HEK293T (cell line): ENCODE measurements at places on chromosomes 16 and 17.

GRCh38 chr17:77679589-77679988, 278.9 kb upstream of the TNRC6C start:
- DNase-seq: no peak

DNA sequence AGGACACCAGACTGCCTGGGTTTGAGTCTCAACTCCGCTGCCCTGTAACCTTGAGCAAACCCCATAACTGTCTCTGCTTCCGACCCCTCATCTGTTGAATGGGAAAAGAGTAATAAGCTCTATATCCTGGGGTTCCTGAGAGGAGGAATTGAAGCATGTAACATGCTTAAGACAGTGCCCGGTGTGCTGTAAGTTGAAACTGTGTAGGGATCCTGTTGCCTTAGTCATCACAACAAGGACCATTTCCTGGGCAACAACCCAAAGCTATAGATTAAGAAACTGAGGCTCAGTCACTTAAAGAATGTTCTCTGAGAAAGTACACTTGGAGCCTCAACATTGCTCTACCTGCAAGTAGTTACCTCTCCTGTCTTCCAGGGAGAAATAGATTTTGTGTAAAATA, 23.0 kb downstream of the CDH13 start:
- no peak for DNase-seq

- DNase-seq: no peak
Measured at GRCh38 chr17:20046629-20047028, 37.5 kb downstream of the SPECC1 start.

- DNase-seq: no peak
Measured at GRCh38 chr17:35750526-35751395, 2.3 kb downstream of the GAS2L2 start.

GRCh38 chr16:85978291-85978775, 79.4 kb downstream of the IRF8 start:
- no peak for DNase-seq

DNA sequence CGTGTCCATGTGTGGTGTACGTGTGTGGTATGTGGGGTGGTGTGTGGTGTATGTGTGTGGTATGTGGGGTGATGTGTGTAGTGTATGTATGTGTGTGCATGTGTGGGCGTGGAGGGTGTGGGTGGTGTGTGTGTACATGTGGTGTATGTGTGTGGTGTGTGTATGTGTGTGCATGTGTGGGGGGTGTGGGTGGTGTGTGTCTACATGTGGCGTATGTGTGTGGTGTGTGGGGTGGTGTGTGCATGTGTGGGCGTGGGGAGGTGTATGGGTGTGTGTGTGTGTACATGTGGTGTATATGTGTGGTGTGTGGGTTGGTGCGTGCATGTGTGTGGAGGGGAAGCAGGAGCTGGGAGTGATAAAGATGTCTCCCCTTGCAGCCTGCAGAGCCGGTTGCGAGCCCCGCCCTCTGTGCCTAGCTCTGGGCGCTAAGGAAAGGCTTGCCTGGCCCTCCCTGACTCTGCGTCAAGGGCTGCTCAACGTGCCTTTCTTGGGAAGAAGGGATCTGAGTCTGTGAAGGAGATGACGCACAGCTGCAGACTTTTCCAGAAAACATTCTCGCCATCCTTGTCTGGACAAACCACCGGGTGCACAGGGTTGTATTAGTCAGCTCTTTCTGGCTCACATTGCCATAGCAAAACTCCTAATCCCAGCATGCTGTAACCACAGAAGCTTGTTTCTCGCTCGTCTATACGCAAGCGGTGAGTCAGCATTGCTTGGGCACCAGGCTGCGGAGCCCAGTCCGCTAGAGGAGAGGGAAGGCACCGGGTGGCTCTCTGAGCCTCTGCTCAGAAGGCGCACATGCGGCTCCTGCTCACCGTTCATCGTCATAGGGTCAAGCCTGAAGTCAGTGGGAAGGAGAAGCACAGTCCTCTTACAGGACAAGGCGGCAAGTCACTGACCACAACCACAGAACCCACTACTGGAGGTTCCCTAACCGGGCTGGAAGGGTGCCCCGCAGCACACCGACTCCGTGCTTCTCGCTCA, 2.0 kb upstream of the CD300H start:
- no peak for DNase-seq

DNA sequence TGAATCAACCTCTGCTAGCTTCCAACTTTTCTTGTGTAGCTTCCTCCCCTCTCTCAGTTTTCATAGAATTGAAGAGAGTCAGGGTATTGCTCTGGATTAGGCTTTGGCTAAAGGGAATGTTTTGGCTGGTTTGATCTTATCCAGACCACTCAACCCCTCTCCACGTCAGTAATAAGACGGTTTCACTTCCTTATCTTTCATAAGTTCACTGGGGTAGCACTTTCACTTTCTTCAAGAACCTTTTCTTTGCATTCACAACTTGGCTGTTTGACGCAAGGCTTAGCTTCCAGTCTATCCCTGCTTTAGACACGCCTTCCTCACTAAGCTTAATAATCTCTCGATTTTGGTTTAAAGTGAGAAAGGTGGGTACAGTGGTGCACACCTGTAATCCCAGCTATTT, 29.7 kb upstream of the OR1A2 start:
- no peak for DNase-seq

DNA sequence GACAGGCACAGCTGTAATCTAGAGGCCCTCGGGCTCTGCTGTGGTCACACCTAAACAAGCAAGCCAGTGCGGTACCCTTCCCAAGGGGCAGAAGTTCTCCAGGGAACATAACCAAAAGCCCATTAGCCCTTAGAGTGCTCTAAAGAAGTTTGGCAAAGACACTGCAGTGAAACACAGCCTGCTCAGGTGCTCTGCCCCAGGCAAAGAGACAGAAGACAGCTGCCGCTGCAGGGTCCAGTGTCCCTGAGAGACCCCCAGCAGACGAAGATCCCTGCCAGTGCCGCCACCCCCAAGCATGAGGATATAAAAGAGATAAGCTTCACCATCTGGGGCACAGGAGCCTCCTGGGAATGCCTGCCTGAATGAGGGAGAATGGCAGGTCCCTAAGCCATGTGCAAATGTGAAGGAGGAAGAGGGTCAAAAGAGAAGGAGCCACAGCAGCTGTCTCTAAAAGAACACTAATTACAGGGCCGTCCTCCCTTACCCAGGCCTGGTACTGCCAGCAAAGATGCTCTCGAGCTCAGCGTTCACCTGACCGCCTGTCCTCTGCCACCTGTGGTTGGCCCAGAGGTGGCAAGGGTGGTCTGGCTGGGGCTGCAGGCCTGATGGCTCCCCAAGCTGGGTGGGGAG, 29.7 kb downstream of the CUEDC1 start:
- DNase-seq: no peak

DNA sequence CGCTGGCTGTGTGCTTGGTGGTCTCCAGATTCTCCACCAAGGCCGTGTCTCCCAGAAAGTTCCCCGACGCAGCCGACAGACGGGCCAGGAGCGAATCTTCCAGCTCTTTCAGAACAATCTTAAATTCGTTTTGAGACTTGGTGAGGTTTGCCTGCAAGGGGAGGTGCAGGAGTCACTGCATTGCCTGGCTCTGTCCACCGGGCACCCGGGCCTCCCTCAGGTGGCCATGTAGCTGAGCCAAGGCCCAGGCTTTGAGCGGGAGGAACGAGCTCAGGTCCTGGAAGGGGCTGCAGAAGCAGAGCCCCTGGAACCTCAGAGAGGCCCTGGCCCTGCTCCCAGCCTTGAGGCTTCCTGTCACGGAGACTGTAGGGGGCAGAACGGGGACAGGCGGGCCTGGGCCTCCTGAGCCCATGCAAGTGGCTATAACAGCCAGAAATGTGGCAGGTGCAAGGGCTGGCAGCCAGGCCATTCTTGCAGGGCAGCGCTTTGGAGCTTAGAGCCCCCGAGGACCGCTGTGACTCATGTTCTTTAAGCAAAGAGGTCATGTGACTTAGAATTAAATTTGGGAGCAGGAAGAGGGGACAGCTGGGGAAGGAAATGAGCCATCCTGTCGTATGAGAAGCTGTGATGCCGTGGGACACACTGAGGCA, 72.4 kb downstream of the PGS1 start:
- DNase-seq: no peak

DNA sequence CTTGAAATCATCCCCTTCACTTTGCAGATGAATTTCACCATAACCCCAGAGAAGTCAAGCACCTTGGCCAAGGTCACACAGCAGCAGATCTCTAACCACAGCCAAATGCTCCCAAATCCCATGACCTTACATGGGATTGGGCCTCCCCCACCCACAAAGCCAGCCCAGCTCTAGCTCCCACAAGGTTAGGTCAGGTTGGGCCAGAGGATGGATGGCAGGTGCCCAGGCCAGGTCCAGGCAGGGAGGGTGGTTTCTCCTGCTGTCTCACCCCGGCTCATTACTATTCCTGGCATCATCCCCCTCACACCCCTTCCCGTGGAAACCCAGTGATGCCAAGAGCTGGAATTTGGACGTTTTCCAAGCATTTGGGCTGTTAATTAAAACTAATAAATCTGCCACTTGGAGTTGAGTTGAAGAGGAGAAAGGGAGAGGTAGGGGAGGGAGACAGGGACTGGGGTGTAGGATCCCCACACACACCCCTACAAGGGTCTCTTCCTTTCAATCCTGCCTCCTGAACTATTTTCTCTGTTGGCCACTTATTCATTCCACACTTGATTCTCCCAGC, 181.6 kb downstream of the TMEM132E start:
- no peak for DNase-seq

- DNase-seq: no peak
Measured at GRCh38 chr17:34485999-34486398, 93.4 kb upstream of the TMEM132E start.

- DNase-seq: peak; percentile 7
Measured at GRCh38 chr17:75774991-75775668, 9.5 kb upstream of the UNK start.

DNA sequence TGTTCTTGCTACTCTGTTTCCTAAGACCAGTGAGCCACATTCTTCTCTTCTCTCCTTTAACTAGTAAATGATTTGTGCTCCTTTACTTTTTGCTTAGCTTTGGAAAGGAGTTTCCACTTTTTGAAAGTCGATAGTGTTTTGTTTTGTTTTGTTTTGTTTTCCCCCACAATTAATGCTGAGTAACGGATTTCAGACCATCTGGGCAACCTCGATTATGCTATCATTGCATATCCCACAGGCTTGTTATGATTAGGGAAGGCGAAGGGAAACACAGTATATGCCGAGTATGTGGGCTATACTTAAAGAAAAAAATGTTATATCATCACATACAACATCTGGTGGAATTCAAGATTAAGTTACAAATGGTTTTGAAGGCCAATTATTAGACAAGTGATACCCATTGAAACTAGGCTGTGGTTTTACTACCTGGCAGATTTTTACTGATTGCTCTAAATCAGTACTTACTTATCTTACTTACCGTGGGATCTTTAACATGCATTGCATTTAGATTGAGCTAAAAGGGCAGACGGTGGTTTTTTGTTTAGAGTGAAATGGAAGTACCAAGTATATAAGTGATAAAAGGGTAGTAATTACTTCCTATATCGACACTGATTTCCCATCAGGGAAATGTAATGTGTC, 361.3 kb upstream of the SOX9 start:
- DNase-seq: no peak

DNA sequence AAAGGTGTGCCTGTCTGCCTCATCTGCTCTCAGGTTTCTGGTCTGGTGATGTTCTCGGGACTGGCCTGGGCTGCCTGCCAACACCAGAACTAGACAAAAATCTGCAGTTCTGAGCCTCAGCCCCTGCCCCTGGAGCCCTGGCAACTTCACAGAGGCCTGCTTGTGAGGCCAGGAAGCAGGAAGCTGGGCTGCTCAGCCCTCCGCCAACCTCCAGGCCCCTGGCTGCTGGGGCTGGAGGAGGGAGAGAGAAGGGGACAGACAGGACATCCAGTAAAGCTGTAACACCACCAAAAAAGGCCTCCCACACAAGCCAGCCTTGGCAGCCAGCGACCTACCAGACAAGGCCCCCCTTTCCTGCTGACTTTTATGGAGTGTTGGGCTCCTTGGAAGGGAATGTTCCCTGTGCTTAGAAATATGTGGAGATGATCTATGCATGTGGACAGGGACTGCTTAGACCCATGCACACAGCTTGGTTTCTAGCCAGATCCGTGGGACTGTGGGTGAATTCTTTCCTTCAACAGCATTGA, 157.6 kb downstream of the XYLT1 start:
- no peak for DNase-seq

- no peak for DNase-seq
Measured at GRCh38 chr17:58538811-58539409, 24.5 kb upstream of the MTMR4 start.

- no peak for DNase-seq
Measured at GRCh38 chr16:58508671-58509251, 6.6 kb upstream of the SETD6 start.

DNA sequence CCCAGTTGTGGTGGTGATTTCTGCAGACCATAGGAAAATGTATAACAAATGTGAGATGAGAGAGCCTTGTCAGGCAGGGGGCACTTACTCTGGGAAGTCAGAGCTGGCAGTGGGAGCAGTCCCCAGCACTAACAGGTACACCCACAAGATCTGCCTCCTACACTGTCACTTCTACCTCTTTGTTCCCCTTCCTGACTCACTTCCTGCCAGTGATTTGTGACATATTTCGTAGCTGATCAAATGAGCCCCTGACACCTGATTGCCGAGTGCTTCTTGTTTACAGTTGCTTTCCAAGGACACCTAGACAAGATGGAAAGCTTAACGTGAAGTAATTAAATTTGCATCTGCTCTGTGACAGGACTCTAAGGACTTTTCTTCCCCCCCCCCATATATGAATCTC, 40.5 kb downstream of the FTO start:
- no peak for DNase-seq

GRCh38 chr16:78364556-78364880, 265.1 kb downstream of the WWOX start:
- DNase-seq: no peak

DNA sequence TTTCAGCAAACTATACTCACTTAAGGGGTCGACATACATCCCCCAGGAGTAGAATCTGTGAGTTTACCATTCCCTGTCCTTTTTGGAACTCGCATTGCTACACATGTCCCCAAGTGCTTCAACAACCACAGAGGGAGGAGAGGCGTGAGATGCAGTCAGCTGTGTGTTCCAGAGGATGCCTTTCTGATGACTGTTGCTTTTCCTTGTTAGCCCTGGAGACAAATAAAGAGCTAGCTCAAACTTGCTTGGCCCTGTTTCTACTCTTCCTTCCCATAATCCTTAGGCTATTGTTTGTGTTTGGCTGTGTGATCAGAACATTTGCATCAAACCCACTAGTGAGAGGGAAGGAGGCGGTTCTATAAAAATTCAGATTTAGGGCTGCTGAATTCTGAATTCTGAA, 264.0 kb downstream of the ENGASE start:
- no peak for DNase-seq

- DNase-seq: no peak
Measured at GRCh38 chr16:58502217-58502921, 2.4 kb downstream of the NDRG4 start.

- no peak for DNase-seq
Measured at GRCh38 chr17:9199571-9200551, 178.6 kb downstream of the NTN1 start.

DNA sequence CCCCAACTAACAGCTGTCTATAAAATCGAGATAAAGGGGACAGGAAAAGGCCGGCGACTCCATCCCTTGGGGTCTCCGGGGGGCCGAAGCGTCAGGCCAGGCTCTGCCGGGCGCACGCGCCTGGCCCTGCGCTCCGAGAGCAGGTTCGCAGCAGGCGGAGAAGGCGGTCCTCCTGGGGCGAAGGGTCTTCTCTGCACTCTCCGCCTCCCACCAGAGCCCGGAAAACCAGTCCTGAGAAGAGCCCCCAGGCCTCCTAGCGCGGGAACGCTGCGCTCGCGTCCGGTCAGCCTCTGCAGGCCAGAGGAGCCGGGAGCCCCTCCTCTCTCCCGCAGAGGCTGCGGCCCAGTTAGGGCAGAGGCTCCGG, 5.1 kb downstream of the FOXF1 start:
- no peak for DNase-seq

GRCh38 chr16:6122401-6122800, 1024.8 kb upstream of the EEF2KMT start:
- DNase-seq: no peak

- no peak for DNase-seq
Measured at GRCh38 chr17:7477392-7478275, 1.8 kb downstream of the ZBTB4 start.
